ENCODE measurements at places on chromosomes 3 and 15.

DNA sequence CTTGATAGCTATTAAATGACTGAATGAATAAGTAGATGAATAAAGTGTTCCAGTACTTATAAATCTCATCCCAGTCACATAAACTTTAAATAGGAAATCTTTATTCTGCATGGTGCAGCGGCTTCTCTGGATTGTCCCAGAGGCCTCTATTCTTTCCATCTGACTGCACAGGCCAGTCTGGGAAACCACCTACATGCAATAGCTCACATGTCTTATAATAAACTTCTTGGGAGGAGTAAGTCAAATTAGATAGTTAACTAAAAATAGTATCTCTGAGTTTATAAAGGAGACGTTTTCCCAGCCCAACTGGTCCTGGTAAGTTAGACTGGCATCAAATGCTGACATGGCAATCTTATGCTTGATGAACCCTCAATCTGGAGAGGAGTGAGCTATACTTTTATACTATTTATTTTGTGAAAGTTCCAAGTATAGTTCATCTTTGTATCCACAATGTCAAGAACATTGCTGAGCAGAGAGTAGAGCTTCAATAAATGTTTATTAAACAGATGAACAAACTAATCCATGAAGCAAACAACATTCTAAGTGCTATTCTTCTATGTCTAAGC, 417.6 kb downstream of the TIGIT start:
- DNase-seq = peak; percentile 84

- no peak for DNase-seq
Measured at GRCh38 chr3:97438131-97438530, 326.4 kb upstream of the ARL6 start.

DNA sequence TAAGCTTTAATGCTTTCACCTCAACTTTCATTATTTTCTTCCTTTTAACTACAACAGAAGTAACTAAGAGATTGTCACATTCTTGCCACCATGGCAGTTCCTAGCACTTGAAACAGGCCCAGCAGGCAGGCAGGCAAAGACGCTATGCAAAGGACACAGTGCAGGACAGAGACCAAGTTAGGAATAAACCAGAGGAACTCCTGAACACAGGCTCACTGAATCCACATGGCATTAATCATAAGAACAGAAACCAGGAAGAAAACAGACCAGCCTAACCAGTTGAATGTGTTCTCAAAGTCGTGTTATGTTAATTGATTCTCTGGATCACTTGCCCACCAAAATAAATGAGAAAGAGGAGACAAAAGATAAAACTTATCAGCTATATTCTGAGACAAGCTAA, 397.6 kb downstream of the TBL1XR1 start:
- DNase-seq = no peak

GRCh38 chr15:38069511-38070011, 135.1 kb downstream of the TMCO5A start:
- DNase-seq = peak; percentile 91

DNA sequence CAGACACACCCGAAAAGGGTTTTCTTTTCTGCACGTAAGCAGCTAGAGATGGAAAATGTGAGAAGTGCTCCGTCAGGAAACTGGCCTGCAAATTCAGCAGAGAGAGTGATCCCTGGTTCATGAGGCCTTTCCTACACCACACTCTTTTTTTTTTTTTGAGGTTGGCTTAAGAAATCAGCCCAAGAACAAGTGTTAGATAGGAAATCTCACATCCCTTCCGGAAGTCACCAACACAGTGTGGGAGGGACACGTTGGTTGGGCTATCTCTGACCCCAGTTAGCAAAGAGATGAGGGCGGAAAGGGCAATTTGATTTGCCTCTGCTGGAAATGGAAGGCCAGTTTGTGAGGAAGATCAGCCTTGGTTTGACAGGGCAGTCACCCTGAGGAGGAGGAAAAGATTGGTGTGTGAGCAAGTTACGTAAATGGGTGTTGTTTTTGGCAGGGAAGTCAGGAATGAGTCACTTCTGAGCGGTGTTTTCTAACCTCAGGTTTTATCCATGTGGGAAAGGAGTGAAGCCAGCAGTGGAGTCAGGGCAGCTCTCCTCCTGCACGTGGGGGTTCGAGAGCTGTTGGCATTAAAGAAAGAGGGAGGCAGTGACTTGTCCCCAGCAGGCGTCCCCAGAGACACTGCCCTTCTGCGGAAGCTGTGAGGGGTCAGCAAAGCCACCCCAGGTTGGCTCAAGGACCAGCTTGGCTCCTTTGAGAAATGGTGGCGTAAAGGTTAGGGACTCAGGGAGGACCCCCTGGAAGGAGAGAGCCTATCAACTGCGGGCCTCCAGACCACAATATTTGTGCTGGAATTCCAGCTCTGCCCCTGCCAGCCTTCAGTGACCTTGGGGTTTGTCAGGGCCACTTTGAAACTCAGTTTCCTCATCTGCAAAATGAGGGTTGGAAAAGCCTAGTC, 237.6 kb upstream of the BHLHE40 start:
- peak; percentile 99 for DNase-seq

DNA sequence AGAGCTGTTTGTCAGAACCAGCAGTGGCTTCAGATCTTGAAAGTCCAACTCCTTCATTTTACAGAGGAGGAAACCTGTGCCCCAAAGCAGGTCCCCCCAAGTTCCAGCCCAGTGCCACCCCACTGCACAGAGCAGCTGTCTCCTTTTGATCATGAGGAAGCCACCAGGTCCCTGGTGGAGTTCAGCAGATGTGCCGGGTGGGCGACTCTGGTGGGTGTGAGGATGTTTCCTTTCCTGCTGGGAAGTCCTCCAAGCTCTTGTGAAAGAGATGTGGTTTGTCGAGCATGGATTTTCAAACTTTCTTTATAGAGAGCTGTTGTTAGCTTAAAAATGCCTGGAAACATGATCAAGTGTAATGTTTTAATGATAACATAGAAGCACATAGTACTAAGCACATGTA, 52.0 kb downstream of the SMAD3 start:
- peak; percentile 69 for DNase-seq

DNA sequence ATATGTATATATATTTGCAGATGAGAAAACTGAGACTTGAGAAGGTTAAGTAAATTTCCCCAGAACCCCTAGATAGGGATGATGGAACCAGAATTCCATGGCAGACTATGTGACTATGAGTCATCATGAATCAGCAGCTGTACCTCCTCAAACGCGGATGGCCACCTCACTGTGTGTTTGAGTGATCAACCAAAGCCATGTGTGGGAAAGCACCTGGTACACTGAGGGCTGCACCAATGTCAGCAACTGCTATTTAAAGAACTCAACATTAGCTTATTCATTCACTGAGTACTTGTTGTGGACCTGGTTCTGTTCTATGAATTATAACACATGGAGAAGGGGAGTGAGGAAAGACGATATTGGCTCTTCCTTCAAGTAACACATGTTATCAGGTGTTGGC, 377.0 kb downstream of the GAP43 start:
- DNase-seq = peak; percentile 99

- no peak for DNase-seq
Measured at GRCh38 chr3:108241721-108242120, 19.5 kb upstream of the IFT57 start.

DNA sequence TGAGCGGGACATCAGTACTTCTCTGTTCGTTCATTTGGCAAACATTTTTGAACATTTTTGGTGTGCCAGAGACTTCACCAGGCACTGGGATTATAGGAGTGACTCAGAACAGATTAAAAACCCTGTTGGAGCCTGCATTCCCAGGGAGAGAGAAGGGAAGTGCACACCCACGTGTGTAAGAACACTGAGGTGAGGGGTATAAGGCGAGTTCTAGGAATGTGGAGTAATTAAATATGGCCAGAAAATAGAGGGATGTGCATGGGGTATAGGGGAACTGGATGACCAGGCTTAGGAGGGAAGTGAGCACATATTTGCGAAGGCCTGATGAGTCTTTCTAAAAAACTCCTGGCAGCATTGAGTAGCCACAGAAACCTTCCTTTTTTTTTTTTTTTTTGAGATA, 401.2 kb upstream of the C2CD4B start:
- no peak for DNase-seq

DNA sequence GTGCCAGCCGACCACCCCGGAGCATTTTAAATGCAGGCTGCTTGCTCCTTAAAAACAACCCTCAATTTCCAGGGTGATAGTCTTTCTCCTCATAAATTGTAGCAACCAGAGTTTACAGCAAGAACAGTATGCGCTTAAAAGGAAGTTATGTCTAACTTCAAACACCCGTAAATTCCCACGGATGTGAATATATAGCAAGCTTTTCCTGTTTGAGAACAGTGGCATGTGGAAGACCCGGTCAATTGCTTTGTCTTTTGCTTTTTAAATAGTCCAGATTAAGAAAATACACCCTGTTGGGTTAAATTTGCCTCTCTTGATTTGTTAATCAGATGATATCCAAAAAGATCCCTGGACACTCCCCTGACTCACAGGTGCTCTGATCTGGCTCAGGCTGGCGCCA, 20.8 kb downstream of the MRPS25 start:
- DNase-seq = no peak
